ENCODE measurements at places on chromosomes 3 and 15.

GRCh38 chr3:178671377-178671776 lies 135.1 kb downstream of the KCNMB2 start:
- DNase-seq, result no peak

- DNase-seq, result no peak
Observed at GRCh38 chr15:50181969-50182218, at the start of gene SLC27A2. Gene SLC27A2, plus strand, starts transcription at chr15:50182196. Its CDS starts 232 bp downstream, at chr15:50182428.

GRCh38 chr3:69738859-69739203 lies 433 bp upstream of the MITF start:
- DNase-seq, result no peak

- no peak for DNase-seq
Observed at GRCh38 chr3:105912891-105913290, 44.1 kb upstream of the CBLB start.

DNA sequence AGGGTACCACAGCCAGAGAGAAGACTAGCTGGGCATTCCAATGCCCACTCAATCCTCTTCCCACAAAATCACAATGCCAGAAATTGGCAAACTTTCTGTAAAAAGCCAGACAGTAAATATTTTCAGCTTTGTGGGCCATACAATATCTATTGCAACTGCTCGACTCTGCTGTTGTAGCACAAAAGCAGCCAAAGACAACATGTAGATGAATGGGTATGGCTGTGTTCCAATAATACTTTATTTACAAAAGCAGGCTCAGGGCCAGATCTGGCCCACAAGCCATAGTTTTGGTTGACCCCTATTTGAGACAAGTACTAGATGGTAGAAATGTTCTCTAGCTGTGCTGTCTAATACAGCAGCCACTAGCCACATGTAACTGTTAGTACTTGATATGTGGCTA lies 330.9 kb downstream of the ERC2 start:
- DNase-seq, result no peak

- no peak for DNase-seq
Observed at GRCh38 chr3:8563597-8563996, 62.0 kb downstream of the LMCD1 start.

GRCh38 chr3:16390581-16390980 lies 122.9 kb downstream of the RFTN1 start:
- DNase-seq, result no peak

GRCh38 chr3:69724722-69725435 lies 14.4 kb upstream of the MITF start:
- DNase-seq, result no peak

DNA sequence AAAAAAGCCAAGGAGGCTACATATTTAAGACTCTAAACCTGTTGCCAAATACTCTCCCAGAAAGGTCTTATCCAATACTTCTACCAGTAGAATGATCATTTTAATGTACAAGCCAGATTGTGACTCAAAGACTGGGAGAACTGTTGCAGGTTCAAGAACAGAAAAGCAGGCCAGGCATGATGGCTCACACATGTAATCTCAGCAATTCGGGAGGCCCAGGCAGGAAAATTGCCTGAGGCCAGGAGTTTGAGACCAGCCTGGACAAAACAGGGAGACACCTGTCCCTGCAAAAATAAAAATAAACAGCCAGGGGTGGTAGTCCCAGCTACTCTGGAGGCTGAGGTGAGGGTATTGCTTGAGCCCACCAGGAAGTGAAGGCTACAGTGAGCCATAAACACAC lies 17.8 kb upstream of the THUMPD3 start:
- DNase-seq, result no peak

DNA sequence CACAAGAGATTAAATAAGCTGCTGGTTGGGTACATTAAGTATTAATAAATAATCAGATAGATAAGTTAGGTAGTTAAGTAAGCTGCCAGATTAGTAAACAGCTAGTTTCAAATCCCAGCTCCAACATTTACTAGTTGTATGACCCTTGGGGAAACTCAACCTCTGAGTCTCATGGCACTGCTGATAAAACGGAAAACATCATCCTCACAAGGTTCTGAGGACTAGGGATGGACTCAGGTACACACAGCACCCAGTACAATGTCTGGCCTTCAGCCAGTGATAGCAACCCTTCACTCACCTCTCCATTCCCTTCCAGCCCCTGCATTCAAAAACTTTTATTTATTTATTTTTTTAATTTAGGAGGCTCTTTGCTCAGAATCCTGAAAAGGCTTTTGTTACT lies 32.3 kb downstream of the B3GNT5 start:
- no peak for DNase-seq

DNA sequence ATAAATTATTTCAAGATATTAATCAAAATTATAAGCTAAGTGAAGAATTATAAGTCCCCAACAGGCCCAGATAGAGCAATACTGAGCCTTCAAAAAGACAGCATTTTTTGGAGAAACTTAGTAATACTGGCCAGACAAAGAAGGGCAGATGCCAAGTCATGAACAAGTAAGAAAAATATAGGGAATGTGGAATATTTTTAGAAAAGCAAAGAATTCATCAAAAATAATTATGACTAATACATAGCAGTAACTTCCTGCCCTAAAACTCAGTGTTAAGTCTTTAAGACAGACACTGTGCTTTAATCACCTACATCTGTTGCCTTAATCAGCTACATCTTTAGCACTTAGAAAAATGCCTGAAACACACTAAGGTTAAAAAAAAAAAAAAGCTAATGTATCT lies 31.2 kb downstream of the DPH6 start:
- no peak for DNase-seq

GRCh38 chr3:43379343-43379742 lies 93.0 kb downstream of the SNRK start:
- DNase-seq, result no peak

- DNase-seq, result no peak
Observed at GRCh38 chr3:29591579-29591978, 310.7 kb downstream of the RBMS3 start.

- no peak for DNase-seq
Observed at GRCh38 chr15:93121107-93121506, 32.1 kb upstream of the RGMA start.

GRCh38 chr15:59257140-59257539 lies 50.5 kb downstream of the LDHAL6B start:
- DNase-seq, result no peak

- peak; percentile 53 for DNase-seq
Observed at GRCh38 chr3:160099834-160100233, 111.2 kb downstream of the IL12A start.

GRCh38 chr3:157297328-157297915 lies 137.5 kb upstream of the CCNL1 start:
- DNase-seq, result no peak

DNA sequence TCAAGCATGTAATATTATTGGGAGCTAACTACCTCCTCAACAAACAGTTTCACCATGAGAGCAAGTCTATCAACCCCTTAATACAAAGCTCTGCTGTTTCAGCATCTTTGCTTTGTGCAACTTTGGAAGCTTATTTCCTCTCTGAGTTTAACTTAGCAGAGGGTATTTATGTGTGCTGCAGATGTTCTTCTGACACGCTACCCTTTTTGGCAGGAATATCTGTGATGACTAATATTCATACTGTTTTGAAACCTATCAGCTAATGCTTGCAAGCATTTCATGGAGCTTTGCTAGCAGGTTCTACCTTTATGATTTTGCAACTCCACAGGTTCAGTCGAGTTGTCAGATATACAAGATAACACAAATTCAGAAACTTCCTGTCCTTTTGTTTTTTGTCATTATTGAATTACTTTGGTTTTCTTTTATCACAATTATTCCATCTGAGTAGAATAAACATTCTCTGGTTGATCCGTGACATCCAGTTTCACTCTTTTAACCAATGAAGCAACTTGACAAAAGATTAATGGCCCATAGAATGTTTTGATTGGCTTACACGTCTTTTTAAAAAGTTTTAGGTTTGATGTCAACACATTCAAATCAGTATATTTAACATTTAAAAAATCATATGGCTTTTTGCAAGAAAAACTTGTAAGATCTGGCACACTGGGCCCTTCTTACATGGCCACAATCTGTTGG lies 1.7 kb upstream of the SLC9A9 start:
- peak; percentile 68 for DNase-seq

GRCh38 chr3:105866656-105867653 lies 1.9 kb downstream of the CBLB start:
- peak; percentile 88 for DNase-seq

GRCh38 chr15:76999996-77000395 lies 5.1 kb downstream of the PSTPIP1 start:
- DNase-seq, result no peak

DNA sequence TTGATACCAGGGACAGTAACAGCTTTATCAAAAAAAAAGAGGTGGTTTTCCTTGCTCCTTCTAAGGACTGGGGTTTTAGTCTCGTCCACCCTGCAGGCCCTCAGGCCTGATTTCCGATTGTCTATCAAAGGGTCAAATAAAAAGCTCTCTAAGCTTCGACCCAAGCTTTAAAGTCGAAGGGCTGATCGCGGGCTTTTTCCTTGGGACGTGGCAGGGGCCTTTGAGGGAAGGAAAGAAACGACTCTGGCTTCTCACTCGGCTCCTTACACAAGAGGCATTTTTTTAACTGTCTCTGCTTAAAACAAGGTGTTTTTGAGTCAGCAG lies 354 bp upstream of the KLHL24 start:
- DNase-seq, result no peak

DNA sequence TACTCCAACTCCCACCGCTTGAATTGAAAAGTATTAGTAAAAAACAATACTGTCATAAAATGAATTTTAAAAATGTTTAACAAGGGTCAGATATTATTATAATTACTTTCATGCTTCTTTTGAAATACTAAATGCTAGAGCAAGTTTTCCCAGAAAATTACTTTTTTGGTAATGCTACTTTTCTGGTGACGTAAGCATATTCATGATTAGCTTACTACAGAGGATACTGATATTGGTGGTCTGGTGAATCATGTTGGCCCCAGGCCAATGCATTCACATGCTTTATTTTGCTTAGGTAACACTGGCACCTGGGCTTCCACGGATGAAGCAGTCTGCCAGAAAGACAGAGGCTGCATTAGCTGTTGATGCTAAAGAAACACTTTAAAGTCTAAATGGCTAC lies 12.4 kb downstream of the SPATA16 start:
- no peak for DNase-seq

DNA sequence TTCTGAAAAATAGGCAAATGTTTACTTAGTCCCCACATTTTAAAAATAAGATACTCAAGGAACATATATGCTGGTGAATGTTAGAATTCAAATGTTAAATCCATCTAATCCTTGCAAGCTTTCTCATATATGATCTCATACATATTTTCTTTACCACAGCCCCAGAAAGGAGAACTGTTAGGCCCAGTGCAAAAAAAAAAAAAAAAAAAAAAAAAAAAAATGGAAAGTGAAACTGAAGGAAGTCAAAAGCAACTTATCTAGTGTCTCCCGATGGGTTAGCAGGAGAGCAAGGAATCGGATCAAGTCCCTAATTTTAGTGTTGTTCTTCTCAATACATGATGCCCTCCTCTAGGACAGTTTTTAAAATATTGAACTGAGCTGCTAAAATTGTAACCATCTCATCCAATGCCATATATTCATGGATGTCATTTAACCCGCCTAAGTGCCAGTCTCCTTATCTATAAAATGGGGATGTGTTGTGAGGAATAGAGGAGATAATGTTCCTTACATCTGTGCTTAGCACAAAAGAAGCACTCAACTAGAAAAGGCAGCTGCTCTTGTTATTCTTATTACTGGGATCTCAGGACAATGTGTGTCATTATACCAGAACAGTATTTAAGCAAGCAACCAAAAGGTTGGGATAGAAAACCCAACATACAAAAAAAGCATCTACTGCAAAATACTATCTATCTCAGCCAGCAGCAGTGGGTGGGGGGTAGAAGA lies 279.7 kb downstream of the MAGI1 start:
- DNase-seq, result no peak

GRCh38 chr3:61114316-61114953 lies 136.8 kb downstream of the FHIT start:
- DNase-seq, result no peak

- DNase-seq, result peak; percentile 14
Observed at GRCh38 chr3:130414457-130414856, 69.0 kb downstream of the COL6A5 start.

- peak; percentile 24 for DNase-seq
Observed at GRCh38 chr3:127043041-127043641, 60.2 kb downstream of the PLXNA1 start.

- no peak for DNase-seq
Observed at GRCh38 chr3:29655015-29655747, 374.3 kb downstream of the RBMS3 start.

DNA sequence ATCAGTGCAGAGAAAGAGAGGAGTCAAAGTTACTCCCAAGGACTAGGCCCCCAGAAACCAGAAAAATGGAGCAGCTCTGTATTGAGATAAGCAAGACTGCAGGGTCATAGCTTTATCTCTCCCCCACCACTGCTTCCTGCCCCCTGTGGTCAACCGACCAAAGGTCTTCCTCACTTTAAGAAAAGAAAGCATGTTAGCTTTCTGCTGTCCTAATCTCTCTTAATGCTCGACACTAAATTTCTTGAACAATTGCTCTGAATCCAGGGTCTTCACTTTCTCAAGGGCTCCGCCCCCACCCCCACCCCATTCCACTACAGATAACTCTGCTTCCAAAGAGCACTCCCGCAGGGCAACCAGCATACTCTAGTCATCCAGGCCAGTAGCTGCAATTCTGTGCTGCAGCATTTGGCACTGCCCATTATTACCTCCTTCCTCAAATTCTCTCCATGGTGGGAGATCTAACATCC lies 31.9 kb downstream of the TNIK start:
- DNase-seq, result no peak

- no peak for DNase-seq
Observed at GRCh38 chr15:40137303-40138200, 23.3 kb upstream of the BUB1B start.

- no peak for DNase-seq
Observed at GRCh38 chr15:66036859-66037258, 167.6 kb downstream of the RAB11A start.

DNA sequence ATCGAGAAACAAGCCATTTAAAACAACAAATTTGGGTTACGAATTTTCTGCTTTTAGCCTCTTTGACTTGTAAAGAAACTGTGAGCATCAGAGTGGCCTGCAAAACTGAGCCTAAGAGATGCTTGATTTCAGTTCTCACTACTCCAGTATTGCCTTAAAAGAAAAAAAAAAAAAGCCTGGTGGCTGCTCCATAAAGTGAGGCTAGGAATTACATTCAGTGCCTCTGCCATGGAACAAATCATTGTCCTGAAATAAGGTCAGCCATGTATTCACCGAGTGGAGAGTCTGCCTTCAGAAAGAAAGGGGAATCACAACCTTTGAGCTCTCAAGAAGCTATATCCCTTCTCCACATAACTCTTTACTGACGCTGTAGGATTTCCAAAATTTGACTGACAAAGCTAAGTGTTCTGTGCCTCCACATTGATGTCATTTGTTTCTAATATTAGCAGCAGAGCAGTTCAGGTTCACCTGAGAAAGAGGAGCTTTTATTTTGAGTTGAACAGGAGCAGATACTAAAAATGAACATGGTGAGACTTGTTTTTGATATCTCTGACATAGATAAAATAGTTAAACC lies 137.3 kb downstream of the SSR3 start:
- no peak for DNase-seq

DNA sequence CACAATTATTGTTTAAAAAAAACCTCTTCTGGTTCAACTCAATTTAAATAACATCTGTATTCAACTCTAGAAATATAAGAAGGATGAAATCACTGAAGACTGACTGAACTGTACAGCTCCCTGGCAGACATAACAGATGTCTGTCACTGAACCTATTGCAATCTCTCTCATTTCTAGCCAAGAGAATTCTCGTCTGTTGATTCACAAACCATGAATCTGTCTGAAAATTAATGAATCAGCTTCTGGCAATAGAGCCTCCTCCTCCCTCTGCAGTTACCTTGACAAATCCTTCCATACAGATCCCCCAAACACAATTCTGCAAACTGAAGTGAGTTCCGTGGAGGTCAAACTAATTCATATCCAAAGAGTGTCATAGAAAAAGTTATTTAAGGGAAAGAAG lies 561.4 kb downstream of the PYDC2 start:
- no peak for DNase-seq

- DNase-seq, result no peak
Observed at GRCh38 chr3:114846779-114847178, 300.3 kb downstream of the ZBTB20 start.

All from GM12865 (cell line).